ENCODE measurements at places on chromosomes 7 and 10.

DNA sequence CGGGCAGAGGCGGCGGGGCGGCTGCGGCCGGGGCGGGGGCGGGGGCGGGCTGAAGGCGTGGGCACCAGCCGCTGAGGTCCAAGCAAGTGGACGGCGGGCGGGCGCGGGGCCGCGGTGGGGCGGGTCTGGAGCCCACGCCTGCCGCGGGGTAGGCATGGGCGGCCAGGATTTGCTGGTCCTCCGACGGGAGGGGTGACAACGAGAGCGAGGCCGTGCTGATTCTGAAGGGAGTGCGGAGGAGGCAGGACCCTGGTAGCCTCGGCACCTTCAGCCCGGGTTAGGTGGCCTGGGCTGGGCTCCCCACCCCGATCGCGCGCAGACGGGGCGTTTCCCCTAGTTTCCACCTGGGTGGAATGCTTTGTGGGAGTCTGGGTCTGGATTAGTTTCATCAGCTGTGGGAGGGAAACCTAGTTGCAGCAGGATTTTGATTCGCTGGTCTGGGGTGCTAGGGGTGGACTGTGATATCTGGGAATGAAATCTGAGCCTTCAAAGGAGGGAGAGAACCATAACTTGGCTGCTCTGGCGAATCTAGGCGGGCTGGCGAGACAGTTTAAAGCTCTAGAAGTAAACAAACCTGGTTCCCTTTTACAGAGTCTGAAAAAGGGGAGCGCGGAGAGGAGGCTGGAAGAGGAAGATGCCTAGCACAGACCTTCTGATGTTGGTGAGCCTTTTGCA lies 609 bp downstream of the SGPL1 start:
- DNase-seq: peak; percentile 31

- no peak for DNase-seq
Measured at GRCh38 chr7:94182721-94183120, 178.6 kb upstream of the BET1 start.

GRCh38 chr10:4546500-4546899 lies 279.5 kb upstream of the AKR1E2 start:
- DNase-seq: no peak

DNA sequence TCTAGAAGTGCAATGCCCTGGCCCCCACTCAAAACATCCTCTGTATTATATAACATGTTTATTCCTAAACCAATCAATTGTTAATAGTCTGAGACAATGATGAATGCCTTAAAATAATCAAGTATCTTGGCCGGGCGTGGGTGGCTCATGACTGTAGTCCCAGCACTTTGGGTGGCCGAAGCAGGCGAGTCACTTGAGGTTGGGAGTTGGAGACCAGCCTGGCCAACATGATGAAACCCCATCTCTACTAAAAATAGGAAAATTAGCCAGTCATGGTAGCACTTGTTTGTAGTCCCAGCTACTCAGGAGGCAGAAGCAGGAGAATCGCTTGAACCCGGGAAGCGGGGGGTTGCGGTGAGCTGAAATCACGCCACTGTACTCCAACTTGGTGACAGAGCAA lies 29.4 kb upstream of the CACNA2D1 start:
- DNase-seq: no peak

GRCh38 chr10:49768329-49768728 lies 6.2 kb upstream of the OGDHL start:
- no peak for DNase-seq

- no peak for DNase-seq
Measured at GRCh38 chr10:117955176-117955575, 91.6 kb downstream of the RAB11FIP2 start.

All from stimulated activated naive B cell treated with anti-CD40 and anti-IgM and Interleukin-4, amounts not matched to agents 10 μg/mL and 1 μg/mL and 100 μg/mL, for 72 hours (primary cell).